Uterus (tissue), 4 donors: ENCODE measurements at places on chromosomes 7 and 10.

DNA sequence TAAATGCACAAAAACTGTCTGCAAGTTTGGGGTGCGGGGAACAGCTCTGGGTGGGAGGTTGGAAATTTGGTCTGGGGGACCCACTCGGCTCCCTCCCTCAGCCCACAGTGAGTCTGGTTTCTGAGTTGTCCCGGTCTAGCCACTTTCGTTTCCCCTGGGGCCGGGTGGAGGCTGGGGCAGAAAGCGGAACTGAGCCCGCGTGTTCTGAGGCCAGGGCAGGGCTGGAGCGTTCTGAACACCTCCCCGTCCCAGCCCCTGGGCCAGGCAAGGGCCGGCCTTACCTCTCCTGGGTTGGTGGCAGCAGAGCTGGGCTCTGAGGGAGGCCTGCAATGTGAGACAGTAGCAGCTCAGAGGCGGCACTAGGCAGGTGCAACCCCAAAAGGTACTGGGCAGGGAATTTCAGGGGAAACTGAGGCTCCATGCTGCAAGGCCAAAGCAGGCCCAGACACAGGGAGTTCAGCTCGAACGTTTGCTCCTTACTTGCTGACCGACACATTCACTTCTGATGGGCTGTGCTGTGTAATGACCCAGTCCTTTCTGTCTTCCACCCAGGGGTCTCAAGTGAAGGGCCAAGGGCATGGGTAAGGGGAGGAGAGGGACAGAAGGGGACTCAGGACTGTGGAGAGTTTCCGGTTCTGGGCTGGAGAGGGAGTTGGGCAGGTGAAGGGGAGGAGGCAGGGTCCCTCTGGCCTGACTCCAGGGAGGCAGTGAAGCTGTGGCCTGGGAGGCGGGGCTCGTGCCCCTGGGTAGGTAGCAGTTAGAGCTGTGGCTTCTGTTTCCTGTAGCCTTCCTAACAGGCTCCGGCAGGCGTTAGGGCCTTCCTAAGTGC lies 3.0 kb downstream of the IRF5 start:
- no peak overlapping the region for H3K27ac ChIP-seq
- H3K4me1 ChIP-seq: no peaks in the 10 kb centered on the region
- no peak for DNase-seq
- H3K36me3 ChIP-seq: no peaks in the 10 kb centered on the region
- no peaks in the 10 kb centered on the region for H3K27me3 ChIP-seq

DNA sequence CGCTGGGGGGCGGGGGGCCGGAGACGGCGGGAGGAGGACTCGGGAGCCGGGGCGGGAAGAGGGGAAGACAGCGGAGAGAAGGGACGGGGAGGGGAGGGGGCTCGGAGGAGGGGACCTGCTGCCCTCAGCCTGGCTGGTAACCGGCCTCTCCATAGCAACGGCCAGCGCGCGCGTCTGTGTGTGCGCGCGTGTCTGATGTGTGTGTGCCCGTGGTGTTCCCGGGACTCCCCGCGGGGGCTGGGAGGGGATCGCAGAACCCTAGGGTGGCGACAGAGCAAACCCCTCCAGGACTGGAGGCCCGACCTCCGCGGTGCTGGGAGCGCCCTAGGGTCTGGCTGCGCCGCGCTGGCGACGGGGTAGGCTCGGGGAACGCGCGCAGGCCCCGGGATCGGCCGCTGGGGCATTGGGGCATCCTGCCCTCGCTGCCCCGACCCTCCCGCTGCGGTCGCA lies 356.3 kb downstream of the DNAJB6 start:
- no peak for DNase-seq
- no peaks in the 10 kb centered on the region for H3K4me1 ChIP-seq
- H3K36me3 ChIP-seq: no peaks in the 10 kb centered on the region
- H3K4me3 ChIP-seq: no peak overlapping the region

- DNase-seq: no peak
- no peaks in the 10 kb centered on the region for H3K27me3 ChIP-seq
- no peaks in the 10 kb centered on the region for H3K36me3 ChIP-seq
- no peak overlapping the region for H3K27ac ChIP-seq
- no peaks in the 10 kb centered on the region for H3K4me1 ChIP-seq
Measured at GRCh38 chr7:20507157-20507556, 108.3 kb upstream of the ABCB5 start.

GRCh38 chr7:101698964-101699363 lies 69.9 kb upstream of the MYL10 start:
- no peaks in the 10 kb centered on the region for H3K36me3 ChIP-seq
- H3K4me1 ChIP-seq: no peaks in the 10 kb centered on the region
- H3K27me3 ChIP-seq: no peaks in the 10 kb centered on the region
- DNase-seq: no peak
